K562 (cell line): ENCODE measurements at places on chromosomes 13 and 19. TPM values are rescaled to one million over a fixed set of nuclear protein-coding genes. Genes with fewer than 3 reads are reported as not detected.
A peak's percentile ranks its signal among the peaks of the same experiment; 100 is the strongest.

DNA sequence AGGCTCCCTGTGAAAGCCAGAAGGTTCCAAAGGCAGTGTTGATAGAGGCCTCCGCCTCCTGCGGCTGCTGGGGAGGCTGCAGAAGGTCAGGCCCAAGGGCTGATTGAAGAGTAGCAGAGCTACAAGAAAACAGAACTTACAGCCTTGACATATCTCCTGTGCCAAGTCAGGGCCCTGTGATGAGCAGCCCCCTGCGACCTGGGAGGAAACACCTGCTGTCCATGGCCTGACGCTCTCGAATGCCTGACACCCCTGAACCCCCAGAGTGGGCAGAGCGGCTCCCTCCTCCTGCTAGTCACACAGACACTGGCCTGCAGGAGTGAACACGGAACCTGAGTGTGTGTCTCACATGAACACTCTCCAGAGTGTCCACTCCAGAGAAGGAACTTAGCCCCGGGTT, 38.2 kb upstream of the TUBGCP3 start:
- DNase-seq, result no peak

GRCh38 chr13:76016799-76017400, 380.8 kb downstream of the LMO7 start:
- DNase-seq, result peak; percentile 13

DNA sequence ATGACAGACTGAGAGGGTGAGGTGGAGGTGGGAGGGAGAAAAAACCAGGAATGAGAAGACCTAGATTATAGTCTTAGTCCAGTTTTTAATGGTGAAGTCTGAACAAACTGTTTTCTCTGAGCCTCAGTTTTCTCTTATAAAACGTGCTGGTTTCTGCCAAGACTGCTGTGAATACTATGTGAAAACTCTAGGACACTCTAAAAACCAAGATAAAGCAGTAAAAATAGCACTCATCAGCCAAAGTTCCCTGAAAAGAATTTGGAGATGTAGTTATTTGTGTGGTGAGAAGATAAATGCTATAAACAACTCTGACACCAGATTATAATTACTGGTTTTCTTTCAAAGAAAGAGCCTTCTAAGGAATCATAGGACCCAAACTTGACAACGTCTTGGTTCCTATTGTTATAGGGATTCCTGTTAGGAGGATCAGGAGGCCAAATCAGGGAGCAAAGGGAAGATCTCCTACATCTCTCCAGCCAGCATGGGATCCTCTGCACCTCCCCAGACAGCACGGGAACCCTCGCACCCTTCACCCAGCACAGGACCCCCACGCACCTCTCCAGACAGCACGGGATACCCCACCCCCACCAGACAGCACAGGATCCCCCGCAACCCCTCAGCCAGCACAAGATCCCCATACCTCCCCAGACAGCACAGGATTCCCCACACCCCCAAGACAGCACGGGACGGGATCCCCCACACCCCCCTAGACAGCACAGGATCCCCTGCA, 130.2 kb downstream of the MIPEP start:
- no peak for DNase-seq

DNA sequence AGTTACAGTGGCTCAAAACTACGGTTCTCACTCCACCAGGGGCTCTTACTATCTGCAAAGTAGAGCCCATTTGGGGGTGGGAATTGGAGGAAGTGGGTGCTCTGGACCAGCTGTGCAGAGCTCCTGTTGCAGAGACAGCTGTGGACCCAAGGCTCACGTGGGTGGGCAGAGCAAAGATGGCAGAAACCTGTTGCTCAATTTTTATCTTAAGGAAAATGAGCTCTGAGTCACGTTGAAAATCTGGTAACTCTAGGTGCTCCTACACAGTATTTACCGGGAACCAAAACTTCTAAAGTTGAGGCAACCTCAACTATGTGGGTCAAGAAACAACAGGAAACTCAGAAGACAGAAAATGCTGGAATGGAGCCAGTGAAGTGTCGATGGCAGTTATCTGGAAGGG, 30.2 kb upstream of the SLC15A1 start:
- DNase-seq, result no peak

Gene MBD3L2
- not detected in 2 replicates for polyA plus RNA-seq

Gene PGLYRP1
- polyA plus RNA-seq, result not detected in 2 replicates

Gene CRX
- polyA plus RNA-seq, result not detected in 2 replicates

- no peak for DNase-seq
These were observed 1305.2 kb upstream of the PCDH9 start for GRCh38 chr13:68535329-68535728.

DNA sequence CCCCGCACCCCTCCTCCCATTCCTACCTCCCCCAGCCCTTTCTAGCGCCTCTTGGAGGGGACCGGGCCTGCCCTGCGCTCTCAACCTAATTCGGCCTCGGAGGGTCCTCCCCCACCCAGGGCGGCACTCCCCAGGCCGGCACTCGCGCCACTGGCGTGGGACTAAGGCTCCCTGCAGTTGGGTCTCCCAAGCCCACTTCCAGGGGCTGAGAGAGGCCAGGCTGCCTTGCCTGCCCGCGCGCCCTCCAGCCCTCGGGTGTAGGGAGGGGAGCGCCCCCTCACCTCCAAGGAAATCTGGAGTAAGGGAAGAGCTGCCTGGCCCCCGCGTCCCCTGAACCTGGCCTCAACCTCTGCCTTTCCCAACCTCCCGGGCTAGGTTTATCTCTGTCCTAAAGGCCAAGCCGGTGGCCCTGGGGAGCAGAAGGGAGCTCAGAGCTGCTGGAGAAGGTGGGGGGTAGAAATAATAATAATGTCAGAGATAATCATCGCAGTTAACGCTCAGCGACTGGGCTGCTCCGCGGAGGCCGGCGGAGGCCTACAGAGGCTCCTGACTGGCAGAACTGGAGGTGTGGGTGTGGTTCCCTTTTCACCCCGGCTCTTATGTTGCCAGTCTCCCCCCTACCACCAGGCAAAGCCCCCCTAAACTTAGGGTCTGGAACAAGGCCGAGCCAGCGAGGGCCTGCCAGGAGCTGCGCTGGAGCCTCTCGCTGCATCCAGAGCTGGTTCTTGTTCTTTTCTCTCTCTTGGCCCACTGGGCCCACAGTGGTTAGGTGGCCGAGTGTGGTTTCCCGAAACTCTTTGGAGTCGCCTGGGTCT, 9.6 kb downstream of the ZIC2 start:
- DNase-seq, result no peak

- no peak for DNase-seq
These were observed 11.1 kb upstream of the ZNF235 start for GRCh38 chr19:44315883-44316282.

Gene GJB2
- not detected in 2 replicates for polyA plus RNA-seq

Gene SIAH3
- not detected in 2 replicates for polyA plus RNA-seq

GRCh38 chr13:19185086-19185864, 3.7 kb upstream of the TUBA3C start:
- DNase-seq, result no peak

DNA sequence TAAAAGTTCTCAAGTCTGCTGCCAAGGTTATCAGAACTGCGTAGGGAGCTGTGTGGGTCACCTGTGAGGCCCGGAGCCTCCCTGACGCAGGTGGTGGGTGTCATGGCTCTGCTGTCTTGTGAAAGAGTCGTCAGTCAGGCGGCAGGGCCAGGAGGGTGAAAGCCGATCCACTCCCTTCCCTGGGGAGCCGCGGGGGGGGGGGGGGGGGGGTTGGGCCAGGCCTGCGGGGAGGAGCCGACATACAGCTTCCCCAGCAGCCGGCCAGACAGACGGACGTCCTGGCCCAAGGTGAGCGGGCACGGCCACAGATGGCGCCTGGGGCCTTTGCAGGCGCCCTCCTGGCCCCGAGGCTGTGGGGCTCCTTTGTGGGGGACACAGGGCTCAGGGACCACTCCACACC, 12.4 kb downstream of the SBNO2 start:
- peak; percentile 78 for DNase-seq

Gene LRRC63
- 0.19 and 0.41 TPM in 2 replicates for polyA plus RNA-seq

Gene ATP5F1D
- polyA plus RNA-seq, result 233 and 236 TPM in 2 replicates

Gene CEACAM4
- polyA plus RNA-seq, result not detected in 2 replicates

GRCh38 chr13:110192472-110192871, 114.5 kb downstream of the COL4A1 start:
- DNase-seq, result no peak

DNA sequence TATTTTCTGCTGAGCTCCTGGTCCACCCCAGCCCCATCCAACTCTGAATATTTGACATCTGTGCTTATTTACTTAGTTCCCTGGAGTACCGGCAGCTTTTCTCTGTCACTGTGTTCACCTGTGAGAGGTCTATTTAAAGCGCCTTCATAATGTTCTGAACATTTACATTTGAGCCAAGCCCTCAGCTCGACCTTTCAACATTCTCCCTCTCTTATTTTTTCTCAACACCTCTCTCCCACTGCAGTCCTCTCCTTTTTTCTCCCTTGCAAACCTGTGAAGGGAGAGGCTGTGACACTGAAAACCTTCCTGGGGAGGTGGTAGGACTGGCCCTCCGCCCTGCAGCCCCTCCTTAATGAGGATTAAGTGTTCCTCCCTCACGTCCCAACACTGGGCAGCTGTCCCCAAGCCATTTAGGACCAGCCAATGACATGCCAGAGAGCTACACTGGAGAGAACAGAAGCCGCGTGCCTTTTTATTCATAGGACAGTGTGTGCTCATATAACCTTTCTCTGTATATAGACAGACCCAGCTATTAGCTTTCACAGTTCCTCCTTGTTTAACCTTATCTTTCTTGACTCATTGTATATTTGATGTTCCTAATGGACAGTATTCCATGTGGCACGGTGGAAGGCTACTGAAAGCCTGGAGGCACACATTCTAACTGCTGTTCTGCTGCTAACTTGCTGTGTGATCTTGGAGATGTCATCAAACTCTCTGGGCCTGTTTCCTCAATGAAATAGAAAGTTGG, 134.8 kb downstream of the NUFIP1 start:
- no peak for DNase-seq

Gene KLK3
- not detected in 2 replicates for polyA plus RNA-seq

Gene MRPL54
- 93.7 and 131 TPM in 2 replicates for polyA plus RNA-seq

Gene KIR2DL1
- not detected in 2 replicates for polyA plus RNA-seq

- DNase-seq, result no peak
These were observed 137.4 kb downstream of the SPRY2 start for GRCh38 chr13:80203496-80203895.

DNA sequence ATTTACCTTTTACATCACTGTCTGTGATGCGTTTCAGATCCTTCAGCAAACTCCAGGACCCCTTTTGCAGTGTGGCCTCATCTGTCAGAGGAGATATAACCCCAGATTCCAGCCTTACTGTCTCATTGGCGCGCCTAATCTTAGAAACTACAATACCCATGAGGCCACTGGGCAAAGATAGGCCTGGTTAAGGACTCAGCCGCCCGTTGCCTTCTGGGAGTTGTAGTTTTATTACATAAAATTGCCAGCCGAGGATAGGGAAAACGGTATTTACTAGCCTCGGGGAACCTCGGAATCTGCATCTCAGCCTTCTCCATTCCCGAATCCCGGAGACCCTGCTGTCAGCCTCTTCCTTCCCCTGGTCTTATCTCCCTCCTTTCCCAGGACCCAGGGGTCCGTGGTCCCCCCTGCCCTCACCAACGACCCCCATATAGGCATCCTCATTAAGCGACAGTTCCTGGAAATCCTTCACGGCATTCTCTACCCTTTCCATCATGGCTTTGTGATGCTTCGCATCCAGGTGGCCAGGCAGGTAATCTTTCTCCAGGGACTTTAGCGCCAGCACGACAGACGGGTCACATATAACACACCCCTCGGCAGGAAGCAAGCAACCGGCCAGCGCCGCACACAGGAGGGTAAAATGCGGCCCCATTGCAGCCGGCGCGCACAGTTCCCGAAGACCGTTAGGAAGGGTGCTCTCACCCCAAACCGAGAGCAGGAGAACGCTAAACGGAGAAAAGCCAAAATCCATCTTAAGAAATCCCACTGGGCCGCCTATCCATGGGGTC, 1.3 kb downstream of the IZUMO1 start:
- peak; percentile 63 for DNase-seq

Gene C1QTNF9B
- polyA plus RNA-seq, result 0.42 and 0.94 TPM in 2 replicates

DNA sequence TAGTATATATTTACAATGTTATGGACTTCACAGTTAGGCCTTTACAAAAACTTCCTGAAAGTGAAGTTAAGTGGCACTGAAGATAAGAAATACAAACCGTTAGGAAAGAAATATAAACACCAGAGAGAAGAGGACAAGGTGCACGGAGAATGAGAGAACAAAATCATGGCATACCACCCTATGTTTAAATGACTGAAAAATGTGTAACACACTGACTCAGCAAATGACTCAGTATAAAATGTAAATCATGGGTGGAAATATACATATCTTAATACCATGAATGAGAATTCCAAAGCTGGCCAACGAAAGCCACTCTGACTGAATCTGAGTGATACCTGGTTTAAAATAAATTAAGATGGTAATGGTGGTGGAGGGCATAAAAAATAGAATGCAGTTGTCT, 260.8 kb downstream of the DNAJC15 start:
- DNase-seq, result no peak

DNA sequence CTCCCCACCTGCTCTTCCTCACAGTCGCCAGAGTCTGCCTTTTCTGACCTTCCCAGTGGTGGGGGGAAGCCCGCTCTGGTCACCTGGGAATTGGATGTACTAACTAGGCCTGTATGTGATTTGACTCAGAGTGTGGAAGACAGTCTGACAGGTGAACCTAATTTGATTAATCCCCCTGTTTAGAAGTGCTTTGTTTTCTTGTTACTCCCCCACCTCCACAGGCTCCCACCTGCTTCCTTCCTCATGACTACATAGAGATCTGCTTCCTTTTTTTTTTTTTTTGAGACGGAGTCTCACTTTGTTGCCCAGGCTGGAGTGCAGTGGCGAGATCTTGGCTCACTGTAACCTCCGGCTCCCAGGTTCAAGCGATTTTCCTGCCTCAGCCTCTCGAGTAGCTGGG, 44.0 kb downstream of the COG3 start:
- no peak for DNase-seq

- DNase-seq, result peak; percentile 14
These were observed 28.1 kb upstream of the SIAH3 start for GRCh38 chr13:45879666-45880065.

Gene NRTN
- polyA plus RNA-seq, result 2.4 and 4.0 TPM in 2 replicates

DNA sequence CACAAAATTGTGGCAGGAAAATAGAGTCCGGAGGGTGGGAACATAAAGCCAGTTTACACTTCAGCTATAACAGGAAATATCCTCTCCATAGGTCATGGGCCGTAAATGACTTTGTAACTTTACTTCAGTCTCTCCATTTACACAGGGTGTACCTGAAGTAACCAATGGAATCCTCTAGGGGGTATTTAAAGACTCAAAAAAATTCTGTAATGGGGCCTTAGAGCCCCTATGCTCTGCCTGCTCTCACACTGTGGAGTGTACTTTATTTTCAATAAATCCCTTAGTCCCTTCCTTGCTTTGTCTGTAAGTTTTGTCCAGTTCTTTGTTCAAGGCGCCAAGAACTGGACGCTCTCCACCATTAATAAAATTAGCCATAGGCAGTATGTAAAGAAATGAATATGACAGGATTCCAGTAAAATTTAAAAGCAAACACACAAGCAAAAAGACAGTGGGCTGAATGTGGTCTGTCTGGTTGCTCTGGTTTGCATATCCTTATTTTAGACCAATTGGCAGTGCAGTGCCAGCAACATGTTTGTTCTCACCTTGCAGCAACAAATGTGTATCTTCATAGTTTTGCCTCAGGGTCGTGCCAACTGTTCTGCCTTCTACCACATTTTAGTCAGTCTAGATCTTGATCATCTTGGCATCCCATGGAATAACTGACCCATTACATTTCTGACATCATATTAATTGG, 801.5 kb upstream of the SPRY2 start:
- no peak for DNase-seq
